ENCODE measurements at places on chromosomes 4 and X.

GRCh38 chrX:86137071-86137470 is 11.2 kb upstream of the DACH2 start:
- no peak for DNase-seq

- DNase-seq, result no peak
Observed at GRCh38 chrX:115147220-115147619, 42.0 kb upstream of the RBMXL3 start.

DNA sequence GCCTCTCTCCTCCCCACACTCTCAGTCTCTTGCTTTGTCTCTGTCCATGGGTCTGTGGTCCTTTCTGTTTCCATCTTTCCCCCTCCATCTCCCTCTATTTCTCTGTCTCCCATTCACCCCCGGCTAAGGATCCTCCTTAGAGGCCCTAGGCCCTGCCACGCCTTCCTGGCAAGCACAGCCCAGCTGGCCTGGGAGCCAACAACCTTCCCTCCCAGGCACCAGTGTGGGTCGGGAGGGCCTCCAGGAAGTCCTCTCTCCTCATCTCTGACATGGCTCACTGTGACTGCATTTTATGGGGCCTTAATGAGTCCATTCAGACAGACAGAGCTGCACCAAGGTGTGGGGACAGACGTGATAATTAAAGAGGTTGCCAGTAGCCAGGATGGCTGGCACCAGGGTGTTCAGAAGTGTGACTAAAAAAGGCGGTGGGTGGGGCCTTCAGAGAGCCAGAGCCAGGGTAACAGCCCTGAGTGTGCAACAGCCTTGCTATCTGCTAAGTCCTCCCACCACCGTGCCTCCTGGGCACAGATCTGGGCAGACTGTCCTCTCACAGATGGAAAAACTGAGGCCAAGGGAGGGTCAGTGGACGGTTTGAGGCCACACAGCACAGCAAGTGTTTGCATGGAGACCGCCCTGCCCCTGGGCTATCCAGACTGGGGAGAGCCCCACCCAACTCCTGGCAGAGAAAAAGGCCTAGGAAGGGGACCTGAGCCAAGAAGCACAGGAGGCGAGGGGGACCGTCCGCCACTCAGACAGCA is 31.5 kb downstream of the BLOC1S4 start:
- peak; percentile 80 for DNase-seq

DNA sequence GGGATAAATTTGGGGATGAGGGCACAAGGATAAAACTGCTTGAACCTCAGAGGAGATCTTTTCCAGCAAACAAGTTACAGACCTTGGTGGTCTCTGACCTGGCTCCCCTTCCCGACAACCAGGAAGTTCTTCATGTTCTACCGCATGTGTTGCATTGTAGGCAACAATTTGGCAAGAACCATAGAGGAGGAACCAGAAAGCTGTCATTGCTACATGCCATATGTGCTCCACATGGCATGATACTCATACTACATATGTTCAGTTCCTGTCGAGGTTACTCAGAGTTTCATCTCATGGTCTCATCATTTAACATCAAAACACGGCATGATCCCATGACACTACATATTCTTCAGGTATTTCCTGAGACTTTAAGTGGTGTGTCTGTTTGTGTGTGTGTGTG is 235.9 kb downstream of the OR13H1 start:
- DNase-seq, result no peak

- DNase-seq, result no peak
Observed at GRCh38 chr4:169925678-169926077, 100.5 kb downstream of the MFAP3L start.
